ENCODE measurements at places on chromosomes 1 and 21. TPM values are rescaled to one million over a fixed set of nuclear protein-coding genes. Genes with fewer than 3 reads are reported as not detected.

GRCh38 chr1:27430903-27431600, 38.6 kb downstream of the GPR3 start:
- no peak for DNase-seq

GRCh38 chr1:201555593-201555945, 16.6 kb downstream of the NAV1 start:
- no peak for DNase-seq

DNA sequence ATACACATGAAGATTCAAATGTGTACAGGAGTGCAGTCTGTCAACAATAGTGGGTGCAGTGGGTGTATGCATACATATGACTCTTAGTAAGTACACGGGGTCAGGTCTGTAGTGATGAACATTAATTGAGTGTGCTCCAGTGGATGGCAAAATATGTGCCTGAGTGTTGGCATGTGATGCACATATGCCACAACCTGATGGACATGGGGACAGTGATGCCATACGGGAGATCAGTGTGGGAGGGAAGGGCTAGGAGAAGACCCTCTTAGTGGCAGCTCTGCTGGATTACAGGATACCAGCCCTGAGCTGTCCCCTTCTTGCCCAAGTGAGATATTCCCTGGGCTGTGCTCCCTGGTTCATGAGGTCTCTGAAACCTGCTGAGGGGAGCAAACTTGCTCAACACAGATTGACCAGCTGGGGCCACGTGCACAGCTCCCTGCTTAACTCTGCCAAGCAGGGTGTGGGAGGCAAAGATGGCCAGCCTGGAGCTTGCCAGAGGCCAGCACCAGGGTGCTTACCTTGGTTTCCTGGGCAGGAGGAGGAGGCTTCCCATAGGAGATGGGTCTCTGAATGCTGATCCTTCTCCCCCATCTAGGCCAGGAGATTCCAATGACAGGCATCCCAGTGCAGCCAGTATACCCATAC, 2.2 kb downstream of the SHISA4 start:
- no peak for DNase-seq

DNA sequence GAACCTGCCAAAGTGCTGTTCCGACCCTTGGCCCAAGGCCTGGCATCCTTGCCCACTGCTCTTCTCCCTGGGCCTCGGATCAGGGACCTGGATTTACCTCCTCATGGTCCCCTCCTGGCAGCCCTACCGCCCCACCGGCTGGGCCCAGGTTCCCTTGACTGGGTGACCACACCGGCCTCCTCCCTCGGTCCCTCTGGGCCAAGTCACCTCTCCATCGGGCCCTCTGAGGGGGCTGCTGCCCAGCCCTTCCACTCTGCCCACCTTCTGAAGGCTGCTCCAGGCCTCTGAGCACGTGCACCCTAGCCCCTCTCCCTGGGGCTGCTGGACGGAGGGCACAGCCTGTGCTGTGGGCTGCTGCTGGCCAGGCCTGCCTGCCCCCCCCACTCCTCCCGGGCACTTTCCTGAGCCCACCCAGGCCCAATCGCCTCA, 9.3 kb upstream of the MMEL1 start:
- no peak for DNase-seq

DNA sequence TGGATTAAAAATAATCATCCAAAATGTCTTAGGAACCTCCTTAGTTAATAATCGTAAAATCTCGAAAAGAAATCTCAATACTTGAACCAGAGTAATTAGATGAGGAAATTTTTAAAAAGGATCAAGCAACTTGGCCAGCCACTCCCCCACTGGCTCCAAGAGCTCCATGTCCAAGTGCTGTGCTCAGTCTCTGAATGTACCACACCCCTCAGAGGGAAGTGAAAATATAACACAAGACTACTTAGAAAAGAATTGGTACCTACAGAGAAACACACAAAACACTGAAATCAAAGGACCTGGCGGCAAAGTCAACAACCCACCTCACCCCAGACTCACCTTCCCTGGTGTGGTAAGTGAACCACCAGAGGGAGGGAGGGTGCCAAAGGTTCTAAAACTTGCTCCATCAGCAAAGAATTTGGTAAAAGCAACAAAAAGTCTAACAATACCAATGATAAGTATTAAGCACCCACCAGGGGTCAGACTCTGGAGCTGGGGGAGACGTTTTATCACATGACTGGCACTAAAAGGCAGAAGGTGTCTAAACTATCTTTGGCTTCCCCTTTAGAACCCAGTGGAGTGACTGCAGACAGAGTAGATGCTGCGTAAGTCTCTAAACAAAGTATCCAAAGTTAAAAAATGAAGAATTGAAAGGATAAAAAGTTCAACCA, 14.0 kb downstream of the LBR start:
- no peak for DNase-seq

GRCh38 chr1:222950892-222951291, 136.1 kb downstream of the DISP1 start:
- no peak for DNase-seq

The FCN3 gene
- polyA plus RNA-seq: not detected

The OR2T3 gene
- not detected for polyA plus RNA-seq

DNA sequence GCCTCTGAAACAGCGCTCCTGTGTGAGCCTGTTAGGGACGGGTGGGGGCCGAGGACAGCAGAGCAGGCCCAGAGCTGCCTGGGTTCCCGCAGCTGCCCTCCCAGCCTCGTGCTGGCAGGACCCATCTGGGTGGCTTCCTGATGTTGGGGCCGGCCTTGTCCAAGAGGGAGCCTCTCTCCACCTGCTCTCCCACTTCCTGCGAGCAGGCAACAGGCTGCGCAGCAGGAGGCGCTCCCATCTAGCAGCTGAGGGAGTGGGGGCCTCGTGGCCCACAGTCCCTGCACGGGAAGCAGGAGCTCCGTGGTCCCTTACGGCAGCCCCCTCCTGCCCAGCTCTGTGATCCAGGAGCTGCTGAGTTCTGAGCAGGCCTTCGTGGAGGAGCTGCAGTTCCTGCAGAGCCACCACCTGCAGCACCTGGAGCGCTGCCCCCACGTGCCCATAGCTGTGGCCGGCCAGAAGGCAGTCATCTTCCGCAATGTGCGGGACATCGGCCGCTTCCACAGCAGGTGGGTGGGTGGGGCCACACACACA, 68.0 kb downstream of the TRIM11 start:
- DNase-seq: no peak

DNA sequence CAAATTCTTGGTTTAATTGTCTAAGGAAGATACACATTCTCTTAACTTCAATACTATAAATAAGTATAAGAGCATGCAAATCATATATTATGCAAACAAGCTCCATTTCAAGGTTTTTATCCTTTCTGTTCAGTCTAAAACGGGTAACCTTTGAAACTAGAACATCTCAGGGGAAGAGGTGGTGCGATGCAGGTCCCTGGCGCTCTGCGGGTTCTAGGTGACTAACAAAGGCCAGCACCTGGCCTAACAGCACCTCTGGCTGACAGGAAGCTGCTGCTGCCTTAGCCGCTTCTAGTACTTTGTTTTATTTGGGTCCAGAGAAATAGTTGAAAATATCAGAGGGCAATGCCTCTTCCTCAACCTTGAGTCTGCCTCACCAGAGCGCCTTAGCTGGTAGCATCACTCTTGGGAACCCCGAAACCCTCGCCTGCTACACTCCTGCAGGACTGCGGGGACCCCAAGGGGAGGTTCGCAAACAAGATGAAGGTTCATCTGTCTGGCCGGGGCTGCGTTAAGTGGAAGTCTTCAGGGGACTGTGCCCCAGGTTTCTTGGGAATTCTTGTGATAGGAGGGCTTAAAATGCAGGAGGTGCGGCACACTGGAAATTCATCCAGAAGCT, 45.5 kb downstream of the PRDM15 start:
- no peak for DNase-seq

DNA sequence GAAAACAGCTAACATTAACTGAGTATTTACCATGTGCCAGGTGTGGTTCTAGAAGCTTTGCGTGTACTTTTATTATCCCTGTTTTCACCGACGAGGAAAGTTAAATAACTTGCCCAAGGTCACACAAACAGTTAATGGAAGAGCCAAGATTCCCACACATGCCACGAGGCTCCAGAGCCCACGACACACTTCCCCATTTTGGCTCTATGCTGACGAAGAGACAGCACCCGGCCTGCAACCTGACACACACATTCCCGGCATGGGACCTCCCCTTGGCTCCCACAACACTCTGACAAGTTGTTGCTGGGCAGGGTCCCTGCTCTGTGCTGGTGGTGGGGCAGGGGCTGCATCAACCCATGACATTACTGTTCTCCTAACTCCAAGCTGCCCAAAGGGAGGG, 52.8 kb downstream of the RAP1GAP start:
- no peak for DNase-seq

DNA sequence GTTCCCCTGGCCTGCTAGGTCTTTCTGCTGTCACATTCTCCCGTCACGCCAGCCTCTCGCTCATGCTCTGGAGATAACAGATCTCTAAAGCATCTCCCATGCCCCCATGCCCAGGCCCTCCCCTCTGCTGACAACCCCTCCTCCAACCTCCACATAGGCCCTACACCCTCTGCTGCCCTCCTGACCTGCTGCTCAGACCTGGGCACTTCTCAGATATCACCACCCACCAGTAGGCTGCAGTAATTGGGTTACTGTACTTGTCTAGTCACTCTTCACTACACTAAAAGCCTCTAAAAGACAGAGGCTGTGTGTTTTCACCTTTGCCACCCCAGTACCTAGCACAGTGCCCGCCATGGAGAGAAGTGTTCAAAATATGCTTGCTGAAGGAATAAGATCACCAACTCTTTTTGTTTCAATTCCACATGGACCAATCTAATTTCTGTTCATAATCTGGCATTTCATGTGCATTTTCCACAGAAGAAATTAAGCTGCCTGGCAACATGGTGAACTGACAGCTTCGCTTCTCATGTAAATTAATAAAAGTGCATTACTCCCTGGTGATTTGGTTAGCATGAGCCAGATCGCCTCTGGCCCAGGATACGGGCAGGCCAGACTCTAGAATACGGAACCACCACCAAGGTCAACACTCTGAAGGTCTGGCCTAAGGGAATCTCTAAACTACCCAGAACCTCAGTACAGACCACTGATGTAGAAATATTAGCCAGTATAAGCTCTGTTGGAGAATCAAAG, 20.7 kb downstream of the LBR start:
- DNase-seq: no peak

The TNFRSF9 gene
- polyA plus RNA-seq: not detected

DNA sequence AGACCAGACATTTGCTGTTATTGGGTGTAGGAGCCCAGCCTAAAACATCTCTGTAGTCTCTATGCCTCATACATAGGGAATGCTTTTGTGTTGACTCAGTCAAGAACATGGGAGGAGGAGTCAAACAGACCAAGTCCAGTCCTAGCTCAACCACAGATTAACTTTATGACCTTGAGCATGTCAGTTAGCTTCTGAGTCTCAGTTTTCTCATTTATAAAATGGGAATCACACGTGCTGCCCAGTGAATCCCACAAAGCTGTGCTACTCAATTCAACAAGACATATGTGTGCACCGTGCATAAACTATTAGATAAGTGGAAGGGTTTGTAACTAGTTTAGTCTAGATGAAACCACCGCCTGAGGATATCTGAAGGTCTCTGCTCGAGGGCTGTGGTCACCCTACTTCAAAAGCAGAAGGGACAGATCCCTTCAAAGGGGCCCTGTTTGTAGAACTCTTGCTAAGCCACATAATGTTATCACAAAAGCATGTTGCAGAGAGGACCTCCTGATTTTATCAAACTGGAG, 109.5 kb upstream of the NFIA start:
- no peak for DNase-seq

The TDRD5 gene
- not detected for polyA plus RNA-seq

DNA sequence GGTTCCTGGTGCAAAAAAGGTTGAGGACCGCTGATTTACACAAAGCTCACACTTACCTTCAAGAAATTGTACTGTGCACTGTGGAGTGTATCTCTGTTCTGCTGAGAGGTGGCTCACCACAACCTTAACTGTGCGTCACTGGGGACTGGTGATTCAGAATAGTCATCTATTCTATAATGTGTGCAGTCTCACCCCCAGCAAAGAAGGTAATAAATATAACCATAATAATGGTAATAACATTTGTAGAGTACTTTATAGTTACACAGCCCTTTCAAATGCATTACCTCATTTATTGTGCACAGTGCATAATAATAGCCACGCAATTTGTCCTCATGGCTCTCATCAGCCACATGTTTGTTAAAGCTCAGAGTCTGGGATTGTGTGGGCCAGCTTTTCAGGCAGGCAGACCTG, 59.4 kb upstream of the DUSP10 start:
- DNase-seq: no peak

The TRABD2B gene
- not detected for polyA plus RNA-seq

DNA sequence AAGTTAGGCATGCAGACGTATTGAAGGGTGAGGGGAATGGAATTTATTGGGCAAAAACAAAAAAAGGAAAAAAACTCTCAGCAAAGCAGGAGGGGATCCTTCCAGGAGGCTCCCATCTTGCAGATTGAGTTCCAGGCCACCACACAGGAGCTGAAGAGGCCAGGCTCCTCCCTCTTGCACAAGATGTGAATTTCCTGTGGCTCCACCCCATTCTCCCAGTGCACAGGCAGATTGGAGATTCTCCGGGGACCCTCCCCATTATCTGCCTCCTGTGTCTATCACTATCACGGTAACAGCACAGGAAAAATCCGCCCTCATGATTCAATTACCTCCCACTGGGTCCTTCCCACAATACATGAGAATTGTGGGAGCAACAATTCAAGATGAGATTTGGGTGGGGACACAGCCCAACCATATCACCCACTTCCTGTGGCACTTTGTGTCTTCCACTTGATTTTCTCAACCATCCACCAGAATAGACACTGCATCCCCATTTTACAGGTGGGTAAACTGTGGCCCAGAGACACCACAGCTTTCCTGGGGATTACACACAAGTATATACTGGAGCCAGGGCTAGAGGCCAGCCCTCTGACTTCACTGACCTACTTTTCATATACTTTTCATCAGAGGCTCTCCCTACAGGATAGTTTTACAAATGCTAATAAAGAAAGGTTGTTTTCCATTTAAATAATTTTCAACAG, 18.9 kb upstream of the COL6A1 start:
- no peak for DNase-seq

GRCh38 chr1:212973426-212973825, 23.1 kb downstream of the VASH2 start:
- DNase-seq: no peak

DNA sequence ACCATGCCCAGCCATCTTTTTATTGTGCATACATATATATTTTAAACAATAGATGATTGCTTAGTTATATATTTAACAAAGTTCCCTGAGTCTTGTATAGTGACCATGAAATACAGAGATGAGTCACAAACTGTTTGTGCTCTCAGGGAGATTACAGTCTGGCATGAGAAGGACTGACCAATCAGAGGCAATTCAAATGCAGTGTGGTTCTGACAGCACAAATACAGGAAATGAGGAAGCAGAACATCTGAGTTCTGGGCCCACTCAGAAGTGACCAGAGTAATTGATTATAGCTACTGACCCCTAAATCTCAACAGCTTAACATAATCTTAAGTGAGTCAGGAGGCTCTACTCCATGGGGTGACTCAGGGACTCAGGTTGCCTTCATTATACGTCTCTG, 534.5 kb downstream of the OMA1 start:
- no peak for DNase-seq

Data from CD4-positive, alpha-beta memory T cell (primary cell).